Ascending aorta (tissue), 2 donors: ENCODE measurements at places on chromosomes 7 and 10.

- H3K36me3 ChIP-seq, result no peaks in the 10 kb centered on the region
Observed at GRCh38 chr10:133455611-133456031, 1.9 kb downstream of the SCART1 start.

DNA sequence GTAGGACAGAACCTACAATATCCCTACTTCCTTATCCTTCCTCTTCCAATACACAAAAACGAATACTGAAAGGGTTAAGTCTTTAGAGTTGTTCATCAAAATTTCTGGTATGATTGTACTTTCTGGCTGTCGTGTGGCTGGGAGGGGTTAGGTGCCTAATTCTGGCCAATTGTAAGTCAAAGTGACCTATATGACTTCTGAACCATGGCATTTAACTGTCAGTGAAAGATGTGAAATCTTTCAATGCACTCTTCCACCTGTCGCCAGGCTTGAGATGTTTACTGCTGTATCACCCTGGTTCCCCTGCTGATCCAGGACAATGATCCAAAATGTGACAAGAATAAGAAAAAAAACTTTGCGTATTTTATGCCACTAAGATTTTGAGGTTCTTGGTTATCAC, 20.8 kb downstream of the EPC1 start:
- H3K36me3 ChIP-seq, result no peaks in the 10 kb centered on the region
- no peak for DNase-seq
- H3K27ac ChIP-seq, result no peak overlapping the region

DNA sequence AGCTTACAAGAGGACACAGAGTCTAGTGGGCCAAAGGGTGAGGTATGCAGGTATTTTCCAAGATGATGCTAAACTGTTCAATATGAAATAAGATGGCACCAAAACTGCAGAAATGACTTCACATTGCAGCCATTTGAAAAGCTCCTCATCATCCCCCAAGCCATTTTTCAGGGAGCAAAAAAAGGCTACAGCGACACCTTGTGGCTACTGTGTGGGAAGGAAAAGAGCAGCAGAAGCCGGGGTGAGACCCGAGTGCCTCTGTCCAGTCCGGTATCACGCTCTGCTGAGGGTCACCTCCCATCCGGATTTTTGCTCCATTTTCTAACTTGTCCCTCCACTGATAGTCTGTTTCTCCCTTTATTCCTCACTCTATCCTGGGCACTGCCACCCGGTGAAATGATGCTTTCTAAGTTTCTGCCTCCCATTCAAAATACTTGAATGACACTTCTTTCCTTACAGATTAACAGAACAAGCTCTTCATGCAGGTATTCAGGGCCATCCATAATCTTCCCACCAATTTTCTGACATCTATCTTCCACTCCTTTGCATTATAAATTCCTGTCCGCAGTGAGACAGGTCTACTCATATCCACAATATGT, 220.2 kb downstream of the DGKI start:
- no peak overlapping the region for H3K27ac ChIP-seq
- no peaks in the 10 kb centered on the region for H3K4me1 ChIP-seq
- no peak for DNase-seq
- no peaks in the 10 kb centered on the region for H3K27me3 ChIP-seq

GRCh38 chr10:7233259-7233991, 177.4 kb downstream of the SFMBT2 start:
- no peak for DNase-seq
- no peak overlapping the region for H3K4me3 ChIP-seq
- H3K27ac ChIP-seq, result no peak overlapping the region
- H3K4me1 ChIP-seq, result no peaks in the 10 kb centered on the region
- no peaks in the 10 kb centered on the region for H3K27me3 ChIP-seq
